Stomach (tissue), 19 donors: ENCODE measurements at places on chromosomes 5 and 9. TPM values are rescaled to one million over a fixed set of nuclear protein-coding genes. Genes with fewer than 3 reads are reported as not detected.

Gene IRX2
- 7.0 TPM for polyA plus RNA-seq

Gene RNF180
- polyA plus RNA-seq: 2.2 TPM

Gene MEIKIN
- not detected for polyA plus RNA-seq

Gene PCDHGA11
- 0.31 TPM for polyA plus RNA-seq

Gene PCDHAC2
- 0.05 TPM for polyA plus RNA-seq

Gene KCNV2
- not detected for polyA plus RNA-seq
